Activated CD8-positive, alpha-beta memory T cell treated with anti-CD3 and anti-CD28 coated beads for 36 hours (primary cell): ENCODE measurements at places on chromosomes 12 and 14. TPM values are rescaled to one million over a fixed set of nuclear protein-coding genes. Genes with fewer than 3 reads are reported as not detected.

GPRC5A gene
- total RNA-seq, result not detected

MAP3K9 gene
- 5.5 TPM for total RNA-seq

OTOGL gene
- not detected for total RNA-seq

SERPINA5 gene
- not detected for total RNA-seq

IFI27 gene
- total RNA-seq, result 1.1 TPM

PMCH gene
- 1.8 TPM for total RNA-seq

TMEM132D gene
- total RNA-seq, result not detected

RAP1B gene
- 289 TPM for total RNA-seq

CNOT2 gene
- 72.2 TPM for total RNA-seq

CD163L1 gene
- not detected for total RNA-seq

CD27 gene
- total RNA-seq, result 133 TPM

MSRB3 gene
- not detected for total RNA-seq

GLT8D2 gene
- total RNA-seq, result 0.13 TPM

MSI1 gene
- total RNA-seq, result 0.21 TPM

FAM222A gene
- total RNA-seq, result 2.5 TPM

KERA gene
- total RNA-seq, result not detected

MYF5 gene
- not detected for total RNA-seq

KLHL28 gene
- total RNA-seq, result 10.6 TPM

CCDC177 gene
- not detected for total RNA-seq

MYBPC1 gene
- total RNA-seq, result not detected

SERPINA12 gene
- total RNA-seq, result not detected

REM2 gene
- total RNA-seq, result 0.11 TPM

TROAP gene
- 44.4 TPM for total RNA-seq

BICD1 gene
- total RNA-seq, result 18.7 TPM
